ENCODE measurements at places on chromosomes 12 and 14.

DNA sequence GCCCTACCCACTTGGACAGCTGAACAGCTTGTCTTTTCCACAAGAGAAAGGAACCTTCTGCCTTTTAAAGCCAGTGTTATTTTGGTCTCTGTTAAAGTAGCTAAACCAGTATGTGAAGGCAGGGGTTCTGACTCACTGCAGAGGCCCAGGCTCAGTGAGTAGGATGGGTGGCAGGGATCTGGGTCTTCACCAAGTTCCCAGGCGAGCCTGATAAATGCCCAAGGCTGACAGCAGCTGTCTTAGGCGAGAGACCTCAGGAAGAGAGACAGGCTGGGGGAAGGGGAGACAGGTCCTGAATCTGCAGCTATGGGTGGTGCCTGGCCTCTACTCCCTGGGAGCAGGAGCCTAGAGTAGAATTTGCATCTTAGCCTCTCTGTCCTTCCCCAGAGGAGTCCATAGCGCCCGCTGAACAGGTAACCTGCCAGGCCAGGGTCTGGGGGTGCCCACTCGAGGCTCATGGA is 18.1 kb upstream of the KIF26A start:
- no peak for DNase-seq

GRCh38 chr12:49201595-49202295 is 12.9 kb upstream of the TUBA1A start:
- peak; percentile 7 for DNase-seq

- no peak for DNase-seq
Observed at GRCh38 chr14:86613786-86614185, 1083.8 kb downstream of the FLRT2 start.

DNA sequence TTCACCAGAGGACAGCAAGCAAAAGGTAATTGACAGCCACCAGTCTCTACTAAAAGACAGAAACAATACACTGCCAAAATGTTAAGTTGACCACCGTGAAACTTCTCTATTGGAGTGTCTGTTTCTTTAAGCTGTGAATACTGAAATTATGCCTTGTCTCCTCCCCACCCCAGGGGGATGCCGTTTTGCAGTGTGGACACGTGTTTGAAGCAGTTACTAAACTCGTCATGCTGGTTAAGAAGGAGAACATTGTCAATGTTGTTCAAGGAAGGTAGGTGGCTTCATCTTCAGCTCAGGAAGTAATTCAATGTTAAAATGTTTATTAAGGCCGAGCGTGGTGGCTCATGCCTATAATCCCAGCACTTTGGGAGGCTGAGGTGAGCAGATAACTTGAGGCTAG is 32.8 kb downstream of the KCTD10 start:
- DNase-seq, result no peak

GRCh38 chr14:76007852-76008251 is 22.3 kb downstream of the IFT43 start:
- no peak for DNase-seq

GRCh38 chr14:91839749-91840148 is 27.6 kb downstream of the TC2N start:
- DNase-seq, result no peak

GRCh38 chr12:131327521-131328488 is 374.1 kb downstream of the ADGRD1 start:
- no peak for DNase-seq

DNA sequence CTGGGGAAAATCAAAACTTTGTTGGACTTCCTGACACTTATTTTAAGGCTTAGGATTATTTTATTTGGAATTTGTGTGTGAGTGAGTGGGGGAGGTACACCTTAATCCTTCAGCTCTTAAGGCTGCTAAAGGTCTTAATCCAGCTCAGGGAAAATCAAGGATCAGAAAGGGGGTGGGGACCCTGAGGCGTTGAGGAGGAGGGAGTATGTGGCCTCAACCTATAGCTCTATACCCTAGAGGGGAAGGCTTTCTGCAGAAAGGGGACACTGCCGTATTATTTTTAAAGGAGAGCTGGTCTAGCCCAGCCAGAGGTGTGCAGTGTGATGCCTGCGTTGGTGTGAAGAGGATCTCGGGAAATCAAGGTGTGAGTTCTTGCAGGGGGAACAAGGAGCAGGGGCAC is 20.0 kb downstream of the IRF2BPL start:
- no peak for DNase-seq

GRCh38 chr14:94689218-94689984 is 77.2 kb downstream of the SERPINA3 start:
- peak; percentile 63 for DNase-seq

DNA sequence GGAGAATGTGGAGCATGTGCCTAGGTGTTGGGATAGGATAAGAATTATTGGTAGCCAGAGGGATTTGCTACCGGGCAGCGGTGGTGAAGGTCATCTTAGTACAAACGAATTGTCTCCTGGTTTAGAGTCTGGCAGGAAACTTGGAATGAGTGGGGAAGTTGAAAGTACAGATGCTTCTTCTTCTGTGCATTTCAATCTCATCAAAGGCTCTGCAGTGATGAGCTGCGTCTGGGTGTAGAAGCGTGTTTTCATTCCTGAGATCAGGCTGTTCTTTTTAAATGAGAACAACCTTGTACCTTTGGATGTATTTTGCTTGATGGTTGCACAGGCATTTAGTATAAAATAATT is 2.1 kb downstream of the WNK1 start:
- DNase-seq, result no peak

DNA sequence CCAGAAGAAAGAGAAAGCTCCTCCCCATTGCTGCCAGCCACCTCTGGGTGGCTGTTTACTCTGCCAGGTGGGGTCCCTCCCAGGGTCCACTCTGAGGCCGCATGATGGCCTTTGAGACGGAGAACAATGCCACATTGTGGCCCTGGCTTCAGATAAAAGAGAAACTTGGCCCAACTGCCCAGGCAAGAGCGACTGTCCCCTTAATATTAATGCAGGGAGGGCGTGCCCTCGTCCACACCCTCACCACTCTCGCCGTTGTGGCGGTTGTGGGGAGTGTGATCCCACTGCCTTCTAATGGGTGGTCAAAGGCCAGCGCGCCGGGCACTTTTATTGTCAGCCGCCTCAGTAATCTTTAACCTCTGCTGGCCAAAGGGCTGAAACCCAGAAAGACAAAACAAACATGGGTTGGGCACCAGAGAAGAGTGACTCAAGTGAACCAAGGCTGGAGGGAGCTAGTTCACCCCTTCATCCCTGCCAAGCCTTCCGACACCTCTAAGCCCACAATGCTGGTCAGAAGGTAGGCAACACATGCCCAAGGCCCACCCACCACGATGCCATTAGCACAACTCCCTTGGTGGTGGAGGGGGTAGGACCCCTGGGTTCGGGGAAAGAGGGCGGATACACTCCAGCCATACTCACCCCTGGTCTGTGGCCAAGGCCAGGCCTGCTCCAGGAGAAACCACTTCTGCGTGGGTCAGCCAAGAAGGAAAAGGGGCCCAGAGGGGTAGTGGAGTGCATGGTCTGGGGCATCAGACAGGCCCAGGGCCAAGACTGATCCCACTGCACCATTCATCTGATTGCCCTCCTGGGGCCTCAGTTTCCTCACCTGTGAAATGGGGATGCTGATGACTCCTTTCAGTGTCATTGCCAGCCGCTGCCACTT is 44.5 kb upstream of the BCL11B start:
- no peak for DNase-seq

DNA sequence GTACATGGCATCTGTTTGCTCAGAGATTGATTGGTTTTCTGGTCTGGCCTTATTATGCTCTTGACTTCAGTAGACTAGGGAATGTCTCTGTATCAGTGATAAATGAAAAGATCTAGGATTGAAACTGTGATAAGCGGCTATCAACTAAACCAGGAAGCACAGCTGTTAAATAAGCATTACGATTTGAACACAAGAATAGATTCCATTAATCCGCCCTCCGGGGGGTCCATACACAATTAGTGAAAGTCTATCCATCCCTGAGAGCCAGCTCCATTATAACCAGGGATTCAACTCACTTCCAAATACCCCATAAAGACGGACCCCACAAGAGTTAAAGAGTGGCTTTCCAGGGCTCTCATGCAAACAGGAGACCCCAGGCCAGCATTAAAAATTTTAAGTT is 279.0 kb downstream of the GRIN2B start:
- no peak for DNase-seq

DNA sequence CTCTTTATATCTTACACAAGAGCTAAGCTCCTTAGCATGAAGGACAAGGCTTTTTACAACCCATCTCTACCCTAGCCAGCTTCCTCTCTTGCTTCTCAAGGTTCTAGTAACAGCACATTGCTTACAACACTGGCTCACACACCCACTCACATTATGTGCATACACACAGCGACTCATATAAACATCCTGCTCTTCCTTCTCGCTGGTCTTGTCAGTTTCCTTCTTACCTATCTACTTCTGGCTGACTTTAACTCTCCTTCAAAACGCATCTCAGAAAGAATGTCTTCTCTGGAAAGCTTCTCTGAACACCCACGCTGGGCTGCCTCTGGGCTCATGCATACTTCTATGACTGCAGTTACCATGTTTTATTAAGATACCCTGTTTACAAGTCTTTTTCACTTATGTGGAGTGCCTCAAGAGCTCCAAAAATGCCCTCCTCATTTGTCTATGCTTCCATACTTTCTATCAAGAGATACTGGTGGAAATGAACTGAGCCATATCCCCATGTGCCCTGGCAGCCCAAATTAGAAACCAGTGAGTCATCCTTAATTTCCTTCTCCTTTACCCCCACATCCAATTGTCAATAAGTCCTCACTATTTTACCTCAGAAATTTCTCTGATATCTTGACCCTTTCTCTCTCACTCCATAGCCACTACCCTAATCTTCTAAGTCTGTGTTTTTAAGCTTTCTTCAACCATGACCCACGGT is 126.9 kb upstream of the KRAS start:
- peak; percentile 30 for DNase-seq

DNA sequence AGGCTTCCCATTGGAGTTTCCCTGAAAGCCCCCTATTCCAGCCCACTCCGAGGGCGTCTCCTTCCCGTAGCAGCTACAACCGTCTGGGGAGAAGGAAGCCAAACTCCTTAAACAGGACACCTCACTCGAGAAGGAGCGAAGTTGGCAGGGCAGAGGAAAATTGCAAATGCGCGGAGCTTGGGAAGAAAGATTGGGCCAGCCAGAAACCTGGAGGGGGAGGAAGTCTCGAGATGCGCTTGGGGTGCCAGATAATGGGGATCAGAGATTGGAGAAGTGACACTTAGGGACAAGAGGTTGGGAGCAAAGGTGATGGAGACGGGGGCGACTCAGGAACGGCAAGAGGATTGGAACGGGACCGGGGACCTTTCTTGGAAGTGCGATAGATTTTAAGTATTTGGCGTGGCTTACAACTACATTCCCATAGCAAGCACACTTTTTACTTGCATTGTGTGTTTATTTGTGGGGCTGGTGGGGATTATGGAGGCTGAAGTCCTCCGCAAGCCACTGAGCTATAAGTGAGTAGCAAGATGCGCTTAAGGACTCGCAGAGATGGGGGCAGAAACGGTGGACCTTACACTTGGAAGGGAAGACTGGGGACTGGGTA is 926 bp downstream of the HRK start:
- no peak for DNase-seq

DNA sequence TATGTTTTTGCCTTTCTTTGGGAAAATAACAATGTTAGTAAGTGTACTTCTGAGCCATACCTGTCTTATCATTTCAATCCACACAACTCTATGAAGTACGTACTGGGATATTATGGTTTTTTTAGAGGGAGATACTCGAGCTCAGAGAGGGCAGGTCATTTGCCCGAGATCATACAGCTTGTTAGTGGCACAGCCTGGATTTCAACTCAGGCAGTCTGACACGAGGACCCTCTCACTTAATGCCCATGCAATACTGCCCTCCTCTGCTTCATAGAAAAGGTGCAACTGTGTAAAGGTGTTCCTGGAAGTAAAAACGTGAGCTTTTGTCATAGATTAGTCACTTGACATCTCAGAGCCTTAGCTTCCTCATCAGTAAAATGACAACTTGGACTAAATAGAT is 128.0 kb downstream of the NDUFA12 start:
- peak; percentile 16 for DNase-seq

GRCh38 chr14:29548948-29549370 is 378.7 kb downstream of the PRKD1 start:
- no peak for DNase-seq

GRCh38 chr12:60172266-60173211 is 576.7 kb downstream of the SLC16A7 start:
- no peak for DNase-seq

DNA sequence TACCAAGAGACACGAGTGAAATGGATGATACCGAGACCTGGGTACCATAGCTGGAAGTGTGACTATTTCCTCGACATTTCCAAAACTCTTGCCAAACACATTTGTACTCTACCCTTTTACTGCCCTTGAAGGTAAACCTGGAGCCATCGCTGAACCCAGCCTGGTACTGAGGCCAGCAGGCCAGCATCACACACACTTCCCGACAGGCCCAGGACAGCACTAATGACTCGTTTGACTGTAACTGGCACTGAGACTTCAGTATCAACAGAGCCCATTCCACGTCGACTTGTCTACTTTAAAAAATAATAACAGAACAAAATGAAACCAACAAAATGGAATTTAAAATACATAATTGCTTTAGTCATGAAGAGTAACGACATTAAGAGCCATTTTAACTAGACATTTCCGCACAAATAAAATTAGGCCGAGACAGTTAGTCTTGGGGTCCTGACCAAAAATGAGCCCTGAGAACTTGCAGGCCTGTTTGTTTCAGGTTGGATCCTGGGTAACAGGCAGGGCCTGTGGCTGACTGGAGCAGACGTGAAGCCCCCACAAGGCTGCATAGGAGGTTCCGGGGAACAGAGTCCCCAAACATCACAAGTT is 94.3 kb downstream of the RIMBP2 start:
- no peak for DNase-seq

DNA sequence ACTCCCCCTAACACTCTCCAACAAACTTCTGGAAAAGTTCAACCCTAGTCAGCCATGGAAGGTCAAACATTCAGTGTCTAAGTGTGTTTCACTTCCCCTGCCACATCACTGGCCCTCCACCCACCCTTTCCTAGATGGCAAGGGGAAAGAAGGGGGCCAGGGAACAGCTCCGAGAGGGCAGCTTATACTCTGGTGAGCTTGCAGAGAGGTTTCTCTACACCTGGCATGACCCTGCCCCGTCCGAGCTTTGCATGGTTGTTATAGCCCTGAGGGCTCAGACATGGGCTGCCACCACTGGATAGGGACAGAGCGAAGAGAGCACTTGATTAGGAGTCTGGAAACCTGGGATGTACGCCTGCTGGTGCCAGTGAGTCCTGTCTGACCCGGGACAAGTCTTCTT is 4.0 kb downstream of the ACVRL1 start:
- DNase-seq, result no peak

- no peak for DNase-seq
Observed at GRCh38 chr12:5803532-5803931, 141.5 kb downstream of the ANO2 start.

Data from activated naive CD8-positive, alpha-beta T cell treated with anti-CD3 and anti-CD28 coated beads for 36 hours (primary cell).